ENCODE measurements at places on chromosomes 5 and 9.

DNA sequence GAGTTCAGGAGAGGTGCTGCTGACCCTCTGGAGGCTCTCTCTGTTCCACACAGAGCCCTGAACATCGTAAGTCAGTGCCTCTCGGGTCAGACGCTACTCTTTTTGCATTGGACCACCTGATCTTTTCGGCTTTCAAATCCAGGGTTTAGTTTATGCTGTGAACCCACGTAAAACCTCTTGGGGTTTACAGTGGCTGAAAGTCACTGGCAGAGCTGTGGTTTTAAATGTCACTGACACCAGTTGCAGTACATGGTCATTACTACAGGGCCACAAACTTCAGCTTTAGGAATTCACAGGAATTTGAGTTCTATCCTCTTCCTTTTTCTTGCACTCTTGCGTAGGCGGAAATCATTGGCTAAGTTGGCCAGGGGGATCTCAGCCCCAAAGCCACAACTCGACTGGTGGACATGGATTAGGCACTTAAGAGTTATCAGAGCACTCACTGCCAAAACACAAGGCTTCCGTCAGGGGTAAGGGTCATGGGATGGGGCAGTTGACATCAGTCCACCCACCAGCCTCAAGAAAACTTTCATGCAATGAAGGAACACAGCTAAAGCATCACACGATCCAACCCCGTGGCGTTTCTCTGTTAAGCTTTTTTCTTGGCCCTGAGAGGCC, 76.9 kb downstream of the SFXN1 start:
- no peak for DNase-seq

DNA sequence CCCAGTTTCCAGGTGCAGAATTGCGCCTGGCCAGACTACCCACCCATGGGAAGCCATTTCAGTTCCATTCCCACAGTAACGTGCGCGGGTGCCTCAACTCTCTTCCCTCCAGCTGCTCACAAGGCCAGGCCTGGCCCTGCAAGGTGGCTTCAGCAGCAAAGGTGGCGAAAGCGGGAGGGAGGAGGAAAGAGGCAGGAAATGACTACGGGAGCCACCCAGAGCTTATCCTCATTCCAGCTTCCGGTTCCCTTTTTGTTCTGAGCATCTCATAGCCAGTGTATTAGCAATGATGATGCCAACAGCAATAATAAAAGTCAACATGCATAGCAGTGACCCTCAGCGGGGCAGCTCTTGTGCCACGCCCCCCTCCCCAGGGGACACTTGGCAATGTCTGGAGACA, 101.5 kb upstream of the BOD1 start:
- no peak for DNase-seq

GRCh38 chr5:89582768-89583339, 699.9 kb upstream of the MEF2C start:
- no peak for DNase-seq

DNA sequence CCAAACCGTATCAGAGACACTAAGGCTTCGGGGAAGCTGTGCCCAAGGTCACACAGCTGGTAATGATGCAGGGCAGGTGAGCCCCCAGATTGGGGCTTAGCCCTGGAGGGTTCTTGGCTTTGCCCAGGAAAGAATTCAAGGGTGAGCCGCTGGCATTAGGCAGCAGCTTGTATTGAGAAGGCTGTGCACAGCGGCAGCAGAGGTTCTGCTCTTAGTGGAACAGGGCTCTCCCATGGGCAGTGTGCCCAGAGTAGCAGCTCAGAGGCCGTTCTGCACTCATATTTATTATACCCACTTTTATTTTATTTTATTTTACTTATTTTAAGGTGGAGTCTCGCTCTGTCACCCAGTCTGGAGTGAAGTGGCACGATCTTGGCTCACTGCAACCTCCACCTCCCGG, 85.8 kb upstream of the IER5L start:
- DNase-seq, result no peak

DNA sequence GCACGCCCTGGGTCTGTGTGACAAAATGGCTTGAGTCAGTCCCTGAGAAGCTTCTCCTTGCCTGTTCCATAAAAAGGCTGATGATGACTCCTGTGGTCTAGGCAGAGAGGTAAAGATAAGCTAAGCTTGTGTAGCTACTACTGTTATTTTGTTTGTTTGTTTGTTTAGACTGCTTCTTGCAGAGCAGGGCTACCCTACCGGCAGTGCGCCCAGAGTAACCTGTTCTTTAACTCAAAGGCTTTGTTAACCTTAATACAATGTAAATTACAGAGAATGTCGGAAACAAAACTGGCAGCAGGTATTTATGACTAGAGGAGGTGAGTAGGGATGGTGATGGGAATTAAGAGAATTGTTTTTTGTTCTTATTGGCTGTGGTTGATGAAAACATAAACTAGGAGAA, 87.6 kb downstream of the F2RL2 start:
- DNase-seq, result no peak

- DNase-seq, result no peak
Observed at GRCh38 chr9:112839331-112839730, 51.3 kb downstream of the SLC46A2 start.

- no peak for DNase-seq
Observed at GRCh38 chr5:164353155-164353554, 847.7 kb downstream of the MAT2B start.

Measured in fibroblast of skin of left biceps (primary cell).